Aorta (tissue), 5 donors: ENCODE measurements at places on chromosomes 16 and 17. TPM values are rescaled to one million over a fixed set of nuclear protein-coding genes. Genes with fewer than 3 reads are reported as not detected.
A peak's percentile ranks its signal among the peaks of the same experiment; 100 is the strongest.

DNA sequence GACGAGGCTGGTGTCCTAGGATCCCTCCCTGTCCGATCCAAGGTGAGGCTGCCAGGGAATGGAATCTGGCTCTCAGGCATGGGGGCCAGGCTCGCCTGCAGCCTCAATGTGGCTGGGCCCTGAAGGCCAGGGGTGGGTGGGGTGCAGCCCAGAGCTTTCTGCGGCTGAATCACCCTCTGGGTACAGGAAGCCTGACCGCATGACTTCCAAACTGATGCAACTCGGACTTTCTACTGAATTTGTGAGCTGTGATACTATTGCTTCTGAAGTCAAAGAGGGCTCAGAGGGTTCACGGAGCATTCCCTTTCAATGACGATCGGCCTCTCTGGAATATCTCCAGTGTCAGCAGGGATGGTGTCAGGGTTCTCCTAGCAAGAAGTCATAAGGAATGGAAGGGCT lies 123.7 kb downstream of the METRNL start:
- DNase-seq: peak; percentile 91

The ARL17A gene
- polyA plus RNA-seq: 6.9 TPM

- no peak for DNase-seq
Observed at GRCh38 chr16:53912155-53912554, 208.2 kb downstream of the FTO start.

The SOX8 gene
- 5.7 TPM for polyA plus RNA-seq

The TSNAXIP1 gene
- 7.3 TPM for polyA plus RNA-seq

- DNase-seq: no peak
Observed at GRCh38 chr16:69564845-69565670, 708 bp upstream of the NFAT5 start.

DNA sequence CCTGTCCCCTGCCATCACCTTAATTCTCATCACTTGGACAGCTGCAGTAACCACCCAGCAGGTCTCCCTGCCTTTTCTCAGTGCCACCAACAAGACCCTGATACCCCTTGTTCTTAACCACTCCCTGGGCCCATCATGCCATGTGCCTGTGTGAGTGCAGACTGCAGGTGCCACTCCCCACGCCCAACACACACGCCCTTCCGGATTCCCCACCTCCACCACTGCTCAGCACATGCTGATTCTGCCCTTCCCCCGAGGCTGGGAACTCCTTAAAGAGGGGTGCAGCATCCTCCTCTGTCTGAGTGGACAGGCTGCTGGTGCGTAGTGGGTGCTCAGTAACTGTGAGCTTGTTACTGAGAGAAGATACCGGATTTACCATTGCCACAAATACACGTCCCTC lies 52.4 kb downstream of the PLD6 start:
- DNase-seq: no peak

The PARD6A gene
- polyA plus RNA-seq: 5.9 TPM

DNA sequence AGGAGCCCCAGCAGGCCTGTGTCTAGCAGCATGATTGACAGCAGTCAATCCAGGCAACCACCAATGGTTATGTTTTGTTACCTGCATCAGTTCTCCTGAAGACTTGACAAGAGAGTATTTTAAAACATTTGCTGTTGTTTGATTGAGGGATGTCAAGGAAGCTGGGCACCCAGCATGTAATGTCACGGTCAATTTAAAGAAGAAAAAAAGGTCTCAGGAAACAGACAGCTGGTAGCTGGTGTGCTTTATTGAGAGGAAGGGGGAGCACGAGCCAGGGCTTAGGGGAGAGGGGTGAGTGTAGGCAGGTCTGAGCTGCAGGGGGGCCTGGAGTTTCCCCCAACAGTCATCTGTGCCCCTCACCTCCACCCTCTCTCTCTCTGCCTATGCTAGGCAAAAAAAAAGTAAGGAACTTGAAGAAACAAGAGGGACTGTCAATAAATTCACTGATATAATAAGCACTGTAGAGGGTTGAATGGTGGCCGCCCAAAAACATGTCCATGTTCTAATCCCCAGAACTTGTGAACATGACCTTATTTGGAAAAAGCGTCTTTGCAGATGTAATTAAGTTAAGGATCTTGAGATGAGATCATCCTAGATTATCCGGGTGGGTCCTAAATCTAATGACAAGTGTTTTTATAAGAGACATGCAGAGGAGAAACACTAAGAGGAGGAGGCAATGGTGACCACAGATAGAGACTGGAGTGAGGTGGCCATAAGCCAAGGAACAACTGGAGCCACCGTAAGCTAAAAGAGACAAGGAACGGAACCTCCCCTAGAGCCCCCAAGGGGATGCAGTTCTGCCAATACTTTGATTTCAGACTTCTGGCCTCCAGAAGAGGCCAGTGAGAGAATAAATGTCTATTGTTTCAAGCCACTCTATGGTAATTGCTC lies 14.5 kb downstream of the TSPOAP1 start:
- DNase-seq: no peak

DNA sequence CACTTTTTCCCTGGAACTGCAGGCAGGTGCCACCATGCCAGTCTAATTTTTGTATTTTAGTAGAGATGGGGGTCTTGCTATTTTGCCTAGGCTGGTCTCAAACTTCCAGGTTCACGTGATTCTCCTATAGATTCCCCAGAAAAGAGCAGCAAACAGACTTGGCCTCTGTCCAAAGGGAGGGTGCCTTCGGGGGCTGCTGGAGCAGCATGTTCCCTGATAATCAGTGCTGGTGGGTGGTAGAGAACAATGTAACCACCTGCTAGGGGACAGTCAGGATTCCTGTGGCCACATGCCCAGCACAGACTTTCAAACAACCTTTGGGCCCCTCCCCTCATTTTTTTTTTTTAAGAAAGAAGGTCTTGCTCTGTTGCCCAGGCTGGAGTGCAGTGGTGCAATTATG lies 14.2 kb upstream of the CCNF start:
- no peak for DNase-seq
